ENCODE measurements at places on chromosomes 12 and 14.

GRCh38 chr12:25764409-25764808 is 194.1 kb upstream of the RASSF8 start:
- no peak for DNase-seq

DNA sequence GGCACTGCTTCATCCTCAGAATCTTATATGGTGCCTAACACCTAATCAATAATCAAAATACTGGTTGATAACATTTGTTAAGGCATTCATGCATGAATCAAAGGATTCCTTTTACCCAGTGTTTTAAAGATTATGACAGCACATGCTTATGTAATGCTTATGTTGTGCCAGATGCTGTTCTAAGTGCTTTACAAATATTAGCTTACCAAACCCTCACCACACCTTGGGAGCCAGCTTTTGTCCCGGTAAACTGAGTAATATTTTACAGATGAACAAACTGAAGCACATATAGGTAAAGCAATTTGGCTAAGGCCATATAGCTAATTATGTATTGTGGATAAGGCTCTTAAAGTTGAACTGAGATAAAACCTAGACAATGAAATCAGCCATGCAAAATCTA is 209.2 kb downstream of the ALX1 start:
- DNase-seq, result no peak

- no peak for DNase-seq
Measured at GRCh38 chr12:14643251-14643650, 53.1 kb downstream of the GUCY2C start.

GRCh38 chr14:96051642-96052540 is 12.7 kb downstream of the C14orf132 start:
- no peak for DNase-seq

GRCh38 chr12:116113398-116114130 is 163.9 kb downstream of the MED13L start:
- DNase-seq, result no peak

GRCh38 chr12:48092611-48093010 is 13.3 kb downstream of the SENP1 start:
- DNase-seq, result no peak

DNA sequence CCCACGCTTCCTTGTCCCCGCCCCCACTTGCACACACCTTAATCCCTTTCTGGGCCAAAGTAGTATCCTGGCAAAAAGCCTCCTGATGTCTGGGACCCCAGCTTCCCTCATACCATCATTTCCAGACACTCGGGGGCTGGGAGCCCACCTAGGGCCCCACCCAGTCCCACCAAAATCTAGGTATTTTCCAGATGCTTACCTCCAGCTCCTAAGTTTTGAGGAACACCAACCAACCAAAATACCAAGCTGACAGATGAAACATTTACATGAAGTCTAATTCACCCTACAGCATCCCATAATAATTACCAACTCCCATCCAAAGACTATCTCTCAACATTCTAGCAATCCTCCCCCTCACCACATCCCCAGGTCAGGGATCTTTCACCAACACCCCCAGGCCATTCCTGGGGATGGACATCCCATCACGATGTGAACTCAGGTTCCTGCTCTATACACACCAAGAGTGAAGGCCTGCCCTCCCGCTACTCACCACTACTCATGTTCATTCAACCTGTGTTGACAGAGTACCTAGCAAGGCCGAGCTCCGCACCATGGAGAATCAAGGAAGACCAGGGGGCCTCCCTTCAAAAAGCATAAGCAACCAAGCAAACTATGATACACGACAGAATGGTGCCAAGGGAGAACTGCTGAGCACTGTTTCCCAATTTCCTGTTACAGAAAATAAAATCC is 1.6 kb upstream of the CHD4 start:
- DNase-seq, result peak; percentile 71

DNA sequence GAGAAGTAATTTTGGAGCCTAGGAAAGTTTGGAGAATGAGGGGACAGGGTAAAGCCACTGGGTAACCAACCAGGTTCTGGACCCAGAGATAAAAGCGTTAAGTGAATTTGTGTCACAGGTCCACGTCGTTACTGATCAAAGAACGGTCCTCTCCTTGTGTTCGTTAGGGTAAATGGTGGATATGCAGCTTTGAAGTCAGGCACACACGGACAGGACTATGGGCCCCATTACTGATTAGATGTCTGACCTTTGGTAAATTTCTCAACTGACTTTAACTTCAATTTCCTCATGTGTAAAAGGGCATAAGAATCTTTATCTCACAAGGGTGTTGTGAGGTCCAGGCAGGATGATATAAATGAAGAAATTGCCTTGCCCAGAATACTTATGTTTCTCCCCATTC is 76.6 kb downstream of the EMP1 start:
- no peak for DNase-seq

GRCh38 chr14:101707068-101707842 is 54.3 kb upstream of the PPP2R5C start:
- peak; percentile 67 for DNase-seq

DNA sequence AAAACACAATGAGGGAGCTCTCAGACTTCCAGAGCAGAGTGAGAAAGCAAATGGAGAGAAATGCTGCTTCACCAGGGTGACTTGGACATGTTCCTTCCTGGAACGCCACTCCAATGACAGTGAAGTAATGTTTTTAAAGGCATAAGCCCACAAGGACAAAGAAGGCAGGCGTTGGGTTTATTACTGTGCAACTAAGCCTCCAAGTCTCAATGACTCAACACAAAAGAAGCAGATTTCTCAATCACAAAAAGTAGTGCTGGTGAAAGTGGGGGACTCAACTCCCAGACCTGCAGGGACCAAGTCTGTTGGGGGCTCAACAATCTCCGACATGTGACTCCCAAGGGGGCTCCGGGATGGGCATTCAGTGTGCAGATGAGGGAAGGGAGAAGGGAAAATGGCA is 505.2 kb downstream of the BCL11B start:
- DNase-seq, result no peak

DNA sequence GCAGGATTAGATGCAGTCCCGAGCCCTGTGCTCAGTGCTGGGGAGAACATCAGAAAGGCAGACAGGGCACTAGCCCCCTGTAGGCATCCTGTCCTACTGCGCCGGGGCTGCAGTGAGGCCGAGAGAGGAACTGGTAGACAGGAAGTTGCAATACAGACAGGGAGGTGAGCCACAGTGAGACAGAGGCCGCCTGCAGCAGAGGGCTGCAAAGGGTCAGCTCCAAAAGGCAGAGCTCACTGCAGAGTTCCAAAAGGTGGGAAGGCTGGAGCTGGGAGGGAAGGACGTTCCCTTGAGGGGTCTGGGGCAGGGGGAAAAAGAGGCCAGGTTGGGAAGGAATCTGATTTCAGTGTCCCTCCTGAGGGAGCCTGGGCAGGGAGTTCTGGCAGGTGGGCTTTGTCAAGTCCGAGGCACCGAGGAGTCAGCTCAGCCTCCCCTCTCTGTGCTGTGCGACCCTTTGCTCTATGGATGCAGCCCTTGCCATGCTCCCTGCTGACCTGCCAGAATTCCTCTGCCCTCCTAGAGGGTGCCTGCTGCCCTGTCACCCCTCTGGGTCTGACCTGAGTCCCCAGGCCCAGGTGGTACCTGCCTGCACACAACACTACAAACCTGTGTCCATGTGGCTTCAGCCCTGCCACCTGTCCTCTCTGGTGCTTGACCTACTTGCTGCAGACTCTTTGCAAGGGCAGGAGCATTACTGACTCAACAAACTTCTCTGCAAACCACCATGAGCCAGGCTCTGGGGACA is 63.5 kb downstream of the PRMT8 start:
- no peak for DNase-seq

GRCh38 chr12:46872135-46872534 is 46.3 kb upstream of the SLC38A4 start:
- DNase-seq, result no peak

DNA sequence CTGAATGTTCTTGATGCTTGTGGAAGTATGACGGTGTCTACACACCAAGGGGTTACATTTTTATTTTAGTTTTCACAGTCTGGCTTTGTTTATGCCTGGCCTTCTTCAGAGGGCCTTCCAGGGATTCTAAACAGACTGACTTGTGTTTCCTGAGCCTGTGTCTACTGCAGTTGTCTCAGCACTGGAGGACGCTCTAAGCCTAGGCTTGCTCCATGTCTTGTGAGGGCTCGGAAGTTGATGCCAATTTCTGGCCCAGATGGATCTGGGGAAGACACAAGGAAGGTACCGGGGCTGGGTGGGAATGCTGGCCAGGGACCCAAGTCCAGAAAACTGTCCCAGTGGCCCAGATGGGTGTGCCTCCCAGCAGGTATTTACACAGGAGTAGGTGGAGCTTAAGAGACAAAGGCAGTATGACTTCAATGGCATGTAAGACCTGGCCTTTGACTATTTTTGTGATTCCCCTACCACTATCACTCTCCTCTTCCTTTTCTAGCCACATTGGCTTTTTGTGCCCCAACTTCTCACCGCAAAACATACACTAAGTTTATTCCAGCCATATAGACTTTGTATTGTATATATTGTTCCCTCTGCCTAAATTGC is 56.9 kb downstream of the GPR137C start:
- DNase-seq, result no peak

- no peak for DNase-seq
Measured at GRCh38 chr12:75854681-75855309, 176.8 kb downstream of the PHLDA1 start.

DNA sequence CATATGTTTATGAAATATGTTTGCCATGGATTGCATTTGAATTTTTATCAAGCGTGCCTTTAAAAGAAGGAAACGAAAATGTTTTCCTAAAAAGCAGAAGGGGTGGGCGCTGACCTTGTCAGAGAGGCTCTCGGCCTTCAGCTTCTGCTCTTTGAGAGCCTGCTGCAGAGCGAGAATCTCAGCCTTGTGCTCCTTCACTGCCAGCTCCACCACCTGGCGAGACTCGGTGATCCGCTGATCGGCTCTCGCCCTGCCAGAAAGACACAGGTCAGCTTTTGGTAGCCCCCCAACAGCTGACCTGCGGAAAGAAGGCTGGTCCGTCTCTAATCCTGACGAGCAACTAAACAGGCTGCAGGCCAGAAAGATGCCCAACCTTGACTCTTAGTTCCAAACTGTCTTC is 62.4 kb downstream of the PRKAB1 start:
- no peak for DNase-seq

DNA sequence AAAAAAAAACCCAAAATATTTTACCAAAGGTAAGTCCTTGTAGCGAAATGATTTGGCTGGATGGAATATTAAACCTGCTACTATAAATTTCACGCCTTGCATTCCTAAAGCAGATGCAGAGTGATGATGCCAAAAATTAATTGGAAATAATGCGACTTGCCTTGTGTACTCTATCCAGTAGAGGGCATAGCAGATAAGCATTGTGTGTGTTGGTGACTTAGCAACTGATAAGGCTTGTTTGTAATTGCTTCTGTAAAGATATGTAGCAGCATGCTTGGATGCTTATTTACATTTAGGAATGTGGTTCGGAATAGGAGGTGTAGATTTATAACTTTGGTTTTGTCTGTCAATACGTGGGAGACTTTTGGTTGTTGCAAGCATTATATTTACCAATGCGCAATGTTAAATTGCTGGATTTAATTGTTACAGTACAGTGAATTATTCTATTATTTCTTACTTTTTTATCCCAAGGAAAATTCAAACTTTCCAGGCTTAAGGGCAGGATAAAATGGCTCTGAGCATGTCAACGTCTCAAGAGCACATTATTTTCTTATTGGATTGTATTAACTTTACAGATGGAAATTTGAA is 80.5 kb downstream of the TMEM260 start:
- no peak for DNase-seq

- DNase-seq, result no peak
Measured at GRCh38 chr14:74937171-74937570, 14.1 kb upstream of the RPS6KL1 start.

GRCh38 chr14:35414365-35414764 is 9.8 kb upstream of the NFKBIA start:
- DNase-seq, result no peak

- DNase-seq, result peak; percentile 44
Measured at GRCh38 chr14:99573000-99573330, 31.0 kb downstream of the CCDC85C start.

- no peak for DNase-seq
Measured at GRCh38 chr14:20331053-20331613, 1.9 kb downstream of the CCNB1IP1 start.

- DNase-seq, result no peak
Measured at GRCh38 chr12:97313471-97314190, 149.0 kb upstream of the RMST start.

DNA sequence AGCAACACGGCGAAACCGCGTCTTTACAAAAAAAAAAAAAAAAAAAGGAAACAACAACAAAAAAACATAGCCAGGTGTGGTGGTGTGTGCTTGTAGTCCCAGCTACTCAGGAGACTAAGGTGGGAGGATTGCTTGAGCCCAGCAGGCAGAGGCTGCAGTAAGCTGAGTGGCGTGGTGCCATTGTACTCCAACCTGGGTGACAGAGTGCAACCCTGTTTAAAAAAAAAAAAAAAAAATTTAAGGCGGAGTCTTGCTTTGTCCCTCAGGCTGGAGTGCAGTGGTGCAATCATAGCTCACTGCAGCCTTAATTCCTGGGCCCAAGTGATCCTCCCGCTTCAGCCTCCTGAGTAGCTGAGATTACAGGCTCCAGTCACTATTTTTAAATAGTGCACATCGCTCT is 18.2 kb upstream of the FIGNL2 start:
- DNase-seq, result no peak

GRCh38 chr12:112877006-112877405 is 29.8 kb upstream of the OAS1 start:
- DNase-seq, result no peak

DNA sequence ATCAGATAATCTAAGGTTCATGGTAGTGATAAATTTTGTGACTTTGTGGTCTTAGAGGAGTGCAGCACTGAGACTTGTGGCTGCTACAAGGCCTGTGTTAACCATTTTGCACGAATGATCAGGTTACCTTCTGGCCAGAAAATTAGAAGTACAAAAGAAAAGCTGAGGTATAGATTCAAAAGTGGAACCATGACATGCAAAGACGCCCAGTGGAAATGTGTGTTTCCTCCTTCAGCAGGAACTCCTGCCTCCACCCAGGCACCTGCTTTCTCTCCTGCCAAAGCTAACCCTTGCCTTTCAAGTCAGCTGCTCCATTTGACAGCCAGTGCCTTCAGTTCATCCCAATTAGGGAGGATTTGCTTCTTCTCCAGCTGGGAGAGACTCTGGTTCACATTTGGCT is 10.1 kb downstream of the PDE6H start:
- no peak for DNase-seq

GRCh38 chr12:121918679-121919038 is 267 bp downstream of the CFAP251 start:
- DNase-seq, result peak; percentile 69

GRCh38 chr12:386651-387050 is 2.5 kb downstream of the KDM5A start:
- no peak for DNase-seq
